ENCODE measurements at places on chromosomes 1 and 21.
A peak's percentile ranks its signal among the peaks of the same experiment; 100 is the strongest.

GRCh38 chr21:45990049-45990711 lies 8.6 kb downstream of the COL6A1 start:
- no peak for DNase-seq

- DNase-seq, result no peak
These were observed 142.7 kb downstream of the CDC42BPA start for GRCh38 chr1:227175611-227176010.

GRCh38 chr1:227280836-227281235 lies 37.5 kb downstream of the CDC42BPA start:
- no peak for DNase-seq

GRCh38 chr1:20184997-20185833 lies 681 bp upstream of the UBXN10 start:
- no peak for DNase-seq

- DNase-seq, result no peak
These were observed 113.4 kb downstream of the ERG start for GRCh38 chr21:38384675-38385426.

- no peak for DNase-seq
These were observed 40.0 kb downstream of the KCNAB2 start for GRCh38 chr1:6085666-6086065.

- DNase-seq, result no peak
These were observed 60.1 kb upstream of the NEK2 start for GRCh38 chr1:211735208-211736170.

DNA sequence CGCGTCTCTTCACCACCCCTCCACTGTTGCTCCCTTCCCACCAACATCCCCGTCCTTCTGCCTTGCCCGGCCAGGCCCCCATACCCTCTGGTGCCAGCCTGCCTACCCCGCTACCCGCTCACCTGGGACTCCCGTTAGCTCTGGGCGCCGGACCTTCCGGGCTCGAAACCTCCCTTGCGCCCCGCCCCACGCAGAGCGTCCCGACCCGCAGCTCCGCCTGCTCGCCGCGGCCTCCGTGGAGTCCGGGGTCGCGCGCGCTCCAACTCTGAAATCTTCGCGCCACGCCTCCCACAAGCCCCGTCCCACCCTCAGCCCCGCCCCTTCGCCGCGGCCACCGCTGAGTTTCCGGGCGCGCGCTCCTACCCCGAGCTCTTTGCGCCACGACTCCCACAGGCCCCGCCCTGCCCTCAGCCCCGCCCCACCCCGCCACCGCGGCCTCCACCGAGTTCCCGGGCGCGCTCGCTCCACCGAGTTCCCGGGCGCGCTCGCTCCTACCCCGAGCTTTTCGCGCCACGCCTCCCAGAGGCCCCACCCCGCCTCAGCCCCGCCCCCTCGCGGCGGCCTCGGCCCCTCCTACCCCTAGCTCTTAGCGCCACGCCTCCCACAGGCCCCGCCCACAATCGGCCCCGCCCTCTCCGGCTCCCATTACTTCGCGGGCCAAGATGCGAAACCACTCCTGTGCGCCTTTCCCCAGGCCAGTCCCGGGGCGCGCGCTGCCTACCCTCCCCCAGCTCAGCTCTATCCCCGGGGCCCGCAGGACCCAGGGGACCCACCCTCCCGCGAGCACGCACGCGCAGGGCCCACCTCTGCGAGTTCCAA lies at the start of gene IFT25:
IFT25 (minus strand) TSS at position 267 of the 819 bp plus-strand sequence. CDS start 5,617 bp downstream, outside the sequence.
- DNase-seq, result peak; percentile 97

GRCh38 chr1:68365709-68366382 lies 83.9 kb downstream of the RPE65 start:
- DNase-seq, result no peak

GRCh38 chr21:32920474-32920873 lies 105.3 kb upstream of the OLIG2 start:
- no peak for DNase-seq
